Activated T-helper 17 cell treated with anti-CD3 and anti-CD28 coated beads, Interleukin-2, amount 50 U/mL, for 72 hours (primary cell): ENCODE measurements at places on chromosomes 3 and 15.

- no peak for ATAC-seq
These were observed 545.5 kb downstream of the NAALADL2 start for GRCh38 chr3:175404621-175405020.

GRCh38 chr3:138452436-138452835 lies 18.0 kb downstream of the ESYT3 start:
- no peak for ATAC-seq

- ATAC-seq, result no peak
These were observed 908.9 kb downstream of the TUSC7 start for GRCh38 chr3:117618462-117618861.

- no peak for ATAC-seq
These were observed 69.3 kb upstream of the CBLB start for GRCh38 chr3:105938101-105938500.

GRCh38 chr3:29488922-29489321 lies 208.1 kb downstream of the RBMS3 start:
- ATAC-seq, result no peak
